NCI-H460 (cell line): ENCODE measurements at places on chromosomes 1 and 21.

- no peak for DNase-seq
Measured at GRCh38 chr1:32276032-32276782, 15.7 kb upstream of the HDAC1 start.

DNA sequence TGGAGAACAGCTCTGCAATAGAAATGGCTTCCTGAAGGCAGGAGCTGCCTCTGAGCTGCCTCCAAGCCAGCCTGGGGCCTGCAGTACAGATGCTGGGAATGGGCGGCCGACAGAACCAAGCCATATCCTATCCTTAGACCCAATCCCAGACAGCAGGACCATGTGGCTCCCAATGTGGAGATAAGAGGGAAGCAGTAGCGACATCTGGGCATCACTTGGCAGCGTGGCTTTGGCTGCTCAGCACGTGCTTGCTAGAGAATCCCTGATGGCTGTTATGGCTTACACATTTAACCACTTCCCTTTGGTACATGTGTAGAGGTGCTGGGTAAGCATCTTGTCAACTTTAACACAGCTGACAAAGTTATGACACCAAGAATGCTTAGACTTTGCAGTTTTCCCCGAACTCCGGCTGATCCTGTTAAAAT, 87.7 kb downstream of the MAN1C1 start:
- no peak for DNase-seq

DNA sequence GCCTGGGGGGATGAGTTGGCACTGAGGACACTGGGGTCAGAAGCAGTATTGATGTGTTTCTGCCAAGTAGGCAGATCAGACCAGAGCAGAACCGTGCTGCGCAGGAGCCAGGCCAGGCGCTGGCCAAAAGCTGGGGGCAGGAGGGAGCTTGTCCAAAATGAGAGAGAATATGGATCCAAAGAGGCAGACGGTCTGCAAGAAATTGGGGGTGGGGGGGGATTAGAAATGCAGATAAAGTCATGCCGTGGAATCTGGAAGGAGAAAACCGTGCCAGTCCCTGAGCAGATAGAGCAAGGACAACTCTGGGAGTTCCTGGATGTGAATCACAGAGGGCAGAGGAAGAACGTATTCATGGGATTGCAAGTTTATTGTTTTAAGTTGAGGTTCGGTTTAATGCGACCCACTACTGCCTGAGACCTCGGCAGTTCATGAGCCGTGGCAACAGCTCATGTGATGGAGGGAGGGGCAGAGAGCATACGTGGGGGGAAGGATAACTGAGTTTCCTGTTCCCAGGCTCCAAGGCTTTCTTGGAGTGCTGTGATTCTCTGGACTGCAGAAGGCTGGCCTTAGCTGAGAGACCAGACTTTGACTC, 224.0 kb downstream of the FGGY start:
- no peak for DNase-seq

- no peak for DNase-seq
Measured at GRCh38 chr1:200624679-200625335, 4.3 kb upstream of the KIF14 start.

DNA sequence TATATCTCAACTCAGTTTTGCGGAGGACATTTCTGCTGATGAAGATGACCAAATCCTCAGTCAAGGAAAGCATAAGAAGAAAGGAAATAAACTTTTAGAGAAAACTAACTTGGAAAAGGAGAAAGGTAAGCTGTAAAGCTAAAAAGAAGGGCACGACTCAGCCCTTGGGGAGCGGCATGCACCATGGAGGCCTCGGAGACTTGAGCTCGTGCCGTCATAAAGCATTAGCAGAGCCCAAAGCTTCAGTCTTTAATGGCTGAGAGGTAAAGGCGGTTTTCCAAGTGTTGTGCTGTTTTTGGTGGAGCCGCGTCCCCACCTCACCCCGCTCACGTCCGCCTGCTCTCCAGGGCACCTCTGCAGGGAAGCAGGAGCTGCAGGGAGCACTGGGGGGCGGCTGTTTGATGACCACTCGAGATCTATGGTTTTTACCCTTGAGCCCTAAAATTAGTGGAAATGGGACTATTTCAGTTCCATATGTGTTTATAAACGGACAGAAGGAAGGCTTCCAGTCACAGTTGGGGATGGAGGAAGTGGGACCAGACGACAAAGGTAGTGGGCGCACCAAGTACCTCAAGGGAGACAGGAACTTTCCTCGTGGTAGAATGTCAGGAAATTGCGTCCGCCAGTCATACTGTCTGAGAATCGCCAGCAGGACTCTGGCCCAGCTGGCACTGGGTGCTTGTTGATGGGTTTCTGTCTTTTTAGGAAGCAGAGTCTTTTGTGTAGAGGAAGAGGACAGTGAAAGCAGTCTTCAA, 27.6 kb downstream of the RRP1B start:
- no peak for DNase-seq

DNA sequence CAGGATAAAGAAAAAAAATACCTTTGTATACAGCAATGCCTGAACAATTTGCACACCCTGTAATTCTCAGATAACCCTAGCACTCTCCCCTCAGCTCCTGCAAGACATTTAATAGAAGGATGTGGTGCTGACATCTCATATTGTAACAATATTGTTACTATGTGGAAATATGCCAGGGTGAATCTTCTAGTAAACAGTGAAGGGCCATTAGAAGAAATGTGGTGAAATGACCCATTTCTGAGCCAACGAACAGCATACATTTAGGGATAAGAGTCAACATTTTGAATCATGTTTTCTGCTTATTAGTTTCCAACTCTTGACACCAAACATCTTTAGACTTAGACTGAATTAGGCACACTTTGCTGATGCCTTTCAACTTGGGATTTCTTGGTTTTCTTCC, 188.2 kb downstream of the KAZN start:
- no peak for DNase-seq

GRCh38 chr1:221394011-221394544, 347.8 kb downstream of the DUSP10 start:
- DNase-seq, result peak; percentile 53

DNA sequence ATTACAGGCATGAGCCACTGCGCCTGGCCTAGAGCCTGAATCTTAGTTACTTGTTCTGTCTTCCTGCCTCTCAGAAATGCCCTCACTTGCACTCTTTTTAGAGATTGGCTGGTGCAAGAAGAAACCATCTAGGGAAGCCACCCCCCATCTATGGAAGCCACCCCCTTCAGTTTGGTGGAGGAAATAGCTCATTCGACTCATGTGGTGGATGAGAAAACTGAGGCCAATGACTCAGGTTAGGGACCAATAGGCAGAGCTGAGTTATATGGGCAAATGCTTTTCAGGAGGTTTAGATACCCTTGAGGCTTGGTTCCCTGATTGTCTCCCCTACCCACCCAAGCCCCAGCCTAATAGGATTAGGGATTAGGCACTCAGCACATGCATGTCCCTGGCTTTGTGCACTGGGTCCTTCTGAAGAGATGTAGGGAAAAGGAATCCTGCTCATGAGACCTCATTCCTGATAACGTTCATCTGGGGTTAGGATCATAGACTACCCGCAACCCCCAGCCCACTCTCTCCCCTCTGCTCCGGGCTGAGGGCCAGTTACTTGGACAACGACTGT, 77.1 kb downstream of the PAX7 start:
- no peak for DNase-seq

GRCh38 chr1:77282866-77283539, 1.2 kb downstream of the AK5 start:
- no peak for DNase-seq

- DNase-seq, result no peak
Measured at GRCh38 chr1:229303855-229304254, 32.9 kb downstream of the RAB4A start.

- no peak for DNase-seq
Measured at GRCh38 chr1:198523182-198523950, 17.1 kb downstream of the ATP6V1G3 start.

- no peak for DNase-seq
Measured at GRCh38 chr1:21866707-21867043, 54.6 kb downstream of the LDLRAD2 start.

GRCh38 chr1:10793129-10793651, 3.3 kb downstream of the CASZ1 start:
- DNase-seq, result peak; percentile 33

GRCh38 chr1:93349231-93350135, 3.8 kb downstream of the DR1 start:
- no peak for DNase-seq

DNA sequence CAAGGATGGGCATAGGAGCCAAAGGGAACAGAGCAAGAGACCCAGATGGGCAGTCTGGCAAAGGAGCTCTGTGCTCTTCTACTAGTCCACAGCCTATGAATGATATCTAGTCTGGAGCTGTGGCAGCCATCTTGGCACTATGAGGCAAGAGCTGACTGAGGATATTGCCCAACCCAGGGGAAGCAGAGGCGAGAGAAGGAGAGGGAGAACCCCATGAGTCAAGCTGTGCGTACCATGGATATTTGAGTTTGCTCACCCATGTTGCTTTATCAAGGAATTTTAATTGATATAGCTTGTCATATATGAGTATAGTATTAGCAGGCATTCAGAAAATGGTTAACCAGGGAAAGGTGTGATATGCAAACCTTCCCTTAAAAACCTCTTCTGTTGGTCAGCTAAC, 420.9 kb downstream of the PRDM2 start:
- DNase-seq, result no peak

GRCh38 chr21:37292941-37293340, 25.8 kb upstream of the VPS26C start:
- DNase-seq, result no peak

GRCh38 chr1:214326406-214326805, 45.4 kb downstream of the SMYD2 start:
- DNase-seq, result no peak
